NCI-H1105 (cell line): ENCODE measurements at places on chromosomes 12 and 14.

DNA sequence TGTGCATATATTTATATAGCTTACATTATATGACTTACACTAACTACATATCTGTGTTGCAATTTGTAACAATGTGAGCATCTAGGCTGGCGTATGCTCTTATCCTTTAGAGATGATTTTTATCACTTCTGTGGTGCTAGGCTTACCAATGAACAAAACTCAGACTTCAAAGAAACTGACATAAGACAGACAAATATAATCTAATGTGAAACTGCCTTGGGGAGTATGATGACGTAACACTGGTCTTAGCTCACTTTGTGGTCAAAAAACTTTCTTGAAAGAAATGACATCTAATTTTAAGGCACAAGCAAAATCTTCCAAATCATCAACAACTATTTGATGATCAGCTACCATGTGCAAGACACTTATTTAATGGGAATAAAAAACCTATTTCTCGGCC is 50.0 kb downstream of the SOX5 start:
- no peak for DNase-seq

- no peak for DNase-seq
Observed at GRCh38 chr14:105023791-105024480, 3.1 kb upstream of the CDCA4 start.

DNA sequence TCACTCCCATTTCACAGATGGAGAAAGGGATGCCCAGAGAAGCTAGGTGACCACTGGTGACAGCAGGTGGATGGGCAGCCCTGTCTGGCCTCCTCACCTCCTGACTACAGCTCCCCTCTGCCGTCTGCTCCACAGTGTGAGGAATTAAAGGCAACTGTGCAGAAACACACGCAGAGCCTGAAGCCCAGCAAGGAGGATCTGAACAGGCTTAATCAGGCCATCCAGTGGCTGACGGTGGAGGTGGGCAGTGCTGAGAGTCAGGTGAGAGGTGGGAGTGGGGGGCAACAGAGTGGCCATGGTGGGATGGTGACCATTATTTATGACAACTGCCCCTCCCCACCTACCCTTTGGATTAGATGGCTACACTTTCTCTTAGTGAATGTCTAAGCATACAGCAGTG is 1.2 kb downstream of the KRT86 start:
- no peak for DNase-seq

DNA sequence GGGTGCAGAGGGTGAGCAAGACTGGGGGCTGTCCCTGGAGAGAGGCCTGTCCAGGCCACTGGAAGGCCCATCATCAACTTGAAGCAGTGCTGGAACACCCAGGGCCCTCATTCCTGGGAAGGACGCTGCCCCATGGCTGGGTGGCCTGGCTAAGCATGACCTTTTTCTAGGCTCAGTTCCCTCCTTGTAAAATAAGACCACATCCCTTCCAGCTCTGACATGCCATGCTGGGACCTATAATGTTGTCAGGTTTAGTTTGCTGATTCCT is 62.8 kb downstream of the SYNE3 start:
- no peak for DNase-seq

GRCh38 chr14:56094076-56094475 is 24.1 kb upstream of the PELI2 start:
- DNase-seq, result no peak

DNA sequence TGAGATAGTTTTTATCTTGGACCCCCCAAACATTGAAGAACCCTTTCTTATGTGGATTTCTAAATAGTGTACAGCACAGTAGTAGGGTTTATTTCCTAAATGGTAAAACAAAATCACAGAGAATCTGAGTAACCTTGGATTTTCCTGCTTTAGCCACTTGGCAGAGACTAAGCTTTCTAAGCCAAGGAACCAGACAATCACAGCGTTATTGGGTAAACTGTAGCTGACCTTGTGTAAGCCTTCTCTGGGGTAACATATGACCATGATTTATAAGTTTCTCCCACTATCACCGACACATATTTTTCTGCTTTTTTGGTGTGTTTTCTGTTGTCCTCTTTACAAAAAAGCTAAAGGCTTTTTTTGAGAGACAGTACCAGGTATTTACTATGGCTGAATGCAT is 136.3 kb upstream of the PZP start:
- DNase-seq, result no peak

- no peak for DNase-seq
Observed at GRCh38 chr14:66824251-66824650, 316.3 kb downstream of the GPHN start.

DNA sequence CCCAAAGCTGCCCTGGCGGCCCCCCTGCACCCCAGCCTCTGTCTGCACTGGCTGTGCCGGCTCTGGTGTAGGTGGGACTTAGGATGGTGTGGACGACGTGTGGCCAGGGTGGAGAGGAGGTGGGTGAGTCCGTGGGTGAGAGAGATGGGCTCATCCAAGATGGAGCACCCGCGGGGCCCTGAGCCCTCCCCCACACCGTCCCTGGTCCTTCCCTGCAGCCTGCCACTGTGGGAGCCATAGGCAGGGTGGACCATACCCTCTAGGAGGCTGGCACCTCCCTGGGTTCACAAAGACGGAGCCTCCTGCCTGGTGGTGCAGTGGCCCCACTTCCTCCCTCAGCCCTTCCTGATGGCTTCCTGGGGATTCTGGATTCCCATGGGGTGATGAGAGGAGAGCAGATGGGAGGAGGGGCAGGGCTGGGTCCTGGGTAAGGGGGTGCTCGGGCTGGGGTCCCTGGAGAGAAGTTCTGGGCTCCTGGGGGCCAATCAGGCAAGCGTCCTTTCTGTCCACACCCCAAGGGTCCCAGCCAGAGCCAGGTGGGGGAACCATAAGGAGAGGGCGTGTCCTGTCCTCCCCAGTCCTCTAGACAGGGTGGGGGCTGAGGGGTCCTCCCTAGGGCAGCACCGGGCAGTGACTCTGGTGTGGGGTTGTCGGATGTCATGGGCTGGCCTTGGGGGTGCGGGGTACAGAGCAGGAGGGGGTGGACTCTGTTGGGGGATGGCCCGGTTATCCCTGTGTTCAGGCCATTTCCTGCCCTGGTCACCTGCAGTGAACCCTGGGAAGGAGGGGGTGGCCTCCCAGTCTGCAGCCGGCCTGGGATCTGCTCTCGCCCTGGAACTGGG is 384.8 kb downstream of the TMEM121 start:
- no peak for DNase-seq

GRCh38 chr12:82593143-82593542 is 93.6 kb upstream of the TMTC2 start:
- no peak for DNase-seq

- DNase-seq, result no peak
Observed at GRCh38 chr12:30427555-30427954, 268.1 kb downstream of the IPO8 start.

DNA sequence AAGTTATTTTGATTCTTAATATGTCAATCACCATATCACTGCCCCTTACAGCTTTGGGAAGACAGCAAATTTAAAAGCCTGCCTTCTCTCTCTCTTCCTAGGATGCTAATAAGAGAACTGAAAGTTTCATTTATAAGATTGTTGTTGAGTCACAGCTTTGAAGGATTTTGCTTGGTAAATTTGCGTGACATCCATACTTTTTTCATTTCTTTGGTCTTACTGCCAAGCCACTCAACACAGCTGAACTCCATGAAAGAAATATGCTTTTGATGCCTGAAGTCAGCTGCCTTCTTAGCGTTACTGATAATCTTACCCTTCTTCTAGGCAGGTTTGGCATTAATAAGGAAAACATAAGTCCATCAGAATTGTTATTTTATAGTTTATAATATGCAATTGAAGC is 155.0 kb downstream of the CRADD start:
- DNase-seq, result no peak

DNA sequence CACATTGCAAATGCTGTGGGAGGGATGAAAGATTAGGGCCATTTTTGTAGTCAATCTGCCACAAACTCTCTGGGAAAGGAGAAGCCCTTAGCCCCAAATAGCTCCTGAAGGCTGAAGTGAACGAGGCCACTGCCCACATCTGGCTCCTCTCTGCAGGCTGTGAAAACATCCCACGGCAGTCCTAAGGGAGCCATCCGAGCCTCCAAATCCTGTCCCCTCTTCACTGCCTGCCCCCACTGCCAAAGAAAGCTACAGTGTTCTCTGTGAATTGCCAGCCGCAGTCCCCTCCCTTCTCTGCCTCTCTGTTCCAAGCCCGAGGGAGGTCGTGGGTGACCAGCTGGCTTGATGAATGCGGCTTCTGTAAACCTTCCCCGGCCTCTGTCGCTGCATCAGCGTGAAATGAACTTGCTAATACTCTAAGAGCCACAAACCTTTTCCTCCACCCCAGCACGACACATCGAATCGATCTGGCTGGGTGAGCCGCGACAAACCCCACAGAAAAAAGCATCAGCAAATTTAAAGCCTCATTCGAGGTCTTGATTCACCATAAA is 180.7 kb upstream of the NRXN3 start:
- DNase-seq, result no peak

DNA sequence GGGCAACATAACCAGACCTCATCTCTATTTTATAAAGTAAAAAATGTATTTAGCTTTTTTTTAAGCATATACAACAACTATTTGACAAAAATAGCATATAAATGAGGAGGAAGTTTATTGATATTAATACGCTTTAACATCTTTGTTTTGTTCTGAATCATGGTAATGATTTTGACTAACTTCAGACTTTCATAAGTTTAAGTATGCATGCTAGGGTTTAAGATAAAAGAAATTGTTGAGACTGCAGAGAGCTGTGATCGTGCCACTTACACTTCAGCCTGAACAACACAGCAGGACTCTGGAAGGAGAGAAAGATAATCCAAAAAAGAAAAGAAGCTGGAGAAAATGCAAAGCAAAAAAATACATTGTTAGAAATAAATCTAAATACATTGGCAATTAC is 87.9 kb upstream of the AEBP2 start:
- no peak for DNase-seq

DNA sequence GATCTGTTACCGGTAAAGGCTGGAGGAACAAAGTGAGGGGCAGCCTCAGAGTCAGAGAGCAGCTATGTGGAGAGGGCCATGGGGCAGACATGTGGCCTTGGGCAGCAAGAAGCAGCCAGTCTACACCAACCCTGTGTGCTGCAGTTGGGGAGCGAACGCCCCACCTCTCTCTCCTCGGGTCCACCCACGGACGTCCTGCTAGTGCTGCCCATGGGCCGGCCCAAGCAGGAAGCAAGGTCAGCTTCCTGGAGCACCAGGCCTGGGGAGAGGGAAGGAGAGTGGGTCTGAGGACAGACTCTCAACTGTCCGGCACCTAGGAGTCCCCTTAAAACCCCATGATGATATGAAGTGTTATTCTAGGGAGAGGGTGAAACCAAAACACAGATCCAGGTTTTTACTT is 254.8 kb upstream of the FKBP4 start:
- DNase-seq, result no peak

- no peak for DNase-seq
Observed at GRCh38 chr12:76025601-76026575, 5.7 kb downstream of the PHLDA1 start.

- DNase-seq, result no peak
Observed at GRCh38 chr12:72434999-72435398, 162.8 kb downstream of the TRHDE start.

DNA sequence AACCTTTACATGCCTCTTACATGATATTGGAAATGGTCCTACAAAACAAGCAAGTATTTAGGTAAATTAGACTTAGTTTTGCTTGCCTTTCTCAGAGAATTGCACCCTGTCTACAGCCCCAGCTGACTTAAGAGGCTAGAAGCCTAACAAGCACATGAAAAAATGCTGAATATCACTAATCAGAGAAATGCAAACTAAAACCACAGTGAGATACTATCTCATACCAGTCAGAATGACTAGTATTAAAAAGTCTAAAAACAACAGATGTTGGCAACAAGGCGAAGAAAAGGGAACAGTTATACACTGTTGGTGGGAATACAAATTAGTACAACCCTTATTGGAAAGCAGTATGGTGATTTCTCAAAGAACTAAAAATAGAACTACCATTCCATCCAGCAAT is 103.8 kb downstream of the EGLN3 start:
- no peak for DNase-seq
